ENCODE measurements at places on chromosomes 1 and 21.

DNA sequence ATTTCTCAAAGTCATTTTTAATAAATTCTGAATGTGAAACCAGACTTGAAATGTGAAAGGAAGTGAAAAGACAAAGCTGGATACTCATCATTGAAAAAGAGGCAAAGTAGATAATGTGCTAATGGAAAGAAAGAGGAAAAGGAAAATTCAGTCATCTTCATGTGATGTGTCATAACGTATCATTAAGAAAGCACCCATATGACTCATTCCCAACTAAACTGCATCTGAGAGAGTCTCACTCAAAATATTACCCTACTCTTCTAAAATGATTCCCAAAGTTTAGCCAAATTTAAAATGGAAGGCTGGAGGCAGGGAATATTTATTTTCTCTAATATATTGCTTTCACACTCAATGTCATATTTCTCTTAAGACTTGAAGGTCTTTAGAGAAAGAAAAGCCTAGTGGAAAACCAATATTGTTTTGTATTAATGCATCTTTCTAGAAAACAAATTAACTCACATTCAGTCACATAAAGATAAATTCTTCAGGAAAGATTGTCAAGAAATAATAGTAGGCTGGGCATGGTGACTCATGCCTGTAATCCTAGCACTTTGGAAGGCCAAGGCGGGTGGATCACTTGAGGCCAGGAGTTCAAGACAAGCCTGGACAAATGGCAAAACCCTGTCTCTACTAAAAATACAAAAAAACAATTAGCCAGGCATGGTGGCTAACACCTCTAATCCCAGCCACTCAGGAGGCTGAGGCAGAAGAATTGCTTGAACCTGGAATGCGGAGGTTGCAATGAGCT is 129.9 kb downstream of the SLC30A10 start:
- DNase-seq: no peak
- H3K36me3 ChIP-seq: no peaks in the 10 kb centered on the region
- no peaks in the 10 kb centered on the region for H3K4me1 ChIP-seq
- H3K27ac ChIP-seq: no peak overlapping the region
- no peak overlapping the region for H3K4me3 ChIP-seq

GRCh38 chr1:159895286-159895685 is 4.7 kb downstream of the CFAP45 start:
- H3K27ac ChIP-seq: no peak overlapping the region
- no peaks in the 10 kb centered on the region for H3K36me3 ChIP-seq
- H3K4me1 ChIP-seq: no peaks in the 10 kb centered on the region
- H3K4me3 ChIP-seq: no peak overlapping the region
- no peak for DNase-seq

DNA sequence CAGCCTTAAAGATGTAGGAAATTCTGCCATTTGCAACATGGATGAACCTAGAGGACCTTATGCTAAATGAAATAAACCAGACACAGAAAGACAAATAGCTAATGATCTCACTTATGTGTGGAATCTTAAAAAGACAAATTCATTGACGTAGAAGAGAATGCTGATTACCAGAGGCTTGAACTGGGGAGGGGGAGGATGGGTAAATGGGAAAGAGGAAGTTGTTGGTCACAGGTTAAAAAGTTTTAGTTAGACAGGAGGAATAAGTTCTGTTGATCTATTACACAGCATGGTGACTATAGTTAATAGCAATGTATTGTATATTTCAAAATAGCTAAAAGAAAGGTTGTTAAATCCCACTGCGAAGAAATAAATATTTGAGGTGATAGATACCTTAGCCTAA is 62.8 kb downstream of the PKN2 start:
- H3K27me3 ChIP-seq: no peaks in the 10 kb centered on the region
- no peak overlapping the region for H3K4me3 ChIP-seq
- no peak for DNase-seq
- H3K27ac ChIP-seq: no peak overlapping the region
- no peaks in the 10 kb centered on the region for H3K4me1 ChIP-seq
- H3K36me3 ChIP-seq: peaks cover 4% of the 10 kb centered on the region

DNA sequence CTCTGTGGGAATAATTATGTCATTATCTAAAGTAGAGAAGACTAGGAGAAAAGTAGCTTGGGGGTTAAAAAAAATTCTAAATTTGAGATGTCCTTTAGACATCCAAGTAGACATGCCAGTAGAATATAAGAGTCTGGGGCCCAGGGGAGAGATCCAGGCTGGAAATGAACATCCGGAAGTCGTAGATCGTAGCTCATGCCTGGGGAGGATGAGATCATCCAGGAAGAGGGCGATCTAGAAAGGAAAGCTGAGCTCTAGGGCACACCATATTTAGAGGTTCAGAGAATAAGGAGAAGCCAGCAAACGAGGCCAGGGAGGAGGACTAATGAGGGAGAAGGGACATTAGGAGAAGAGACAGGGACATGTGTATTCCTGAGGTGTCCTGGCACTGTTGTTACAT is 12.2 kb downstream of the NGF start:
- DNase-seq: no peak
- no peak overlapping the region for H3K4me3 ChIP-seq
- H3K27me3 ChIP-seq: no peaks in the 10 kb centered on the region
- H3K27ac ChIP-seq: no peak overlapping the region

Data from effector memory CD4-positive, alpha-beta T cell (primary cell).